ENCODE measurements at places on chromosomes 7 and 10. TPM values are rescaled to one million over a fixed set of nuclear protein-coding genes. Genes with fewer than 3 reads are reported as not detected.
A peak's percentile ranks its signal among the peaks of the same experiment; 100 is the strongest.

The INHBA gene
- 70.2 TPM for total RNA-seq

GRCh38 chr7:158030566-158030965 is 557.1 kb downstream of the PTPRN2 start:
- H3K27ac ChIP-seq: no peak overlapping the region
- no peaks in the 10 kb centered on the region for H3K36me3 ChIP-seq
- peak; percentile 44 for DNase-seq
- no peaks in the 10 kb centered on the region for H3K27me3 ChIP-seq
- H3K4me1 ChIP-seq: no peaks in the 10 kb centered on the region

DNA sequence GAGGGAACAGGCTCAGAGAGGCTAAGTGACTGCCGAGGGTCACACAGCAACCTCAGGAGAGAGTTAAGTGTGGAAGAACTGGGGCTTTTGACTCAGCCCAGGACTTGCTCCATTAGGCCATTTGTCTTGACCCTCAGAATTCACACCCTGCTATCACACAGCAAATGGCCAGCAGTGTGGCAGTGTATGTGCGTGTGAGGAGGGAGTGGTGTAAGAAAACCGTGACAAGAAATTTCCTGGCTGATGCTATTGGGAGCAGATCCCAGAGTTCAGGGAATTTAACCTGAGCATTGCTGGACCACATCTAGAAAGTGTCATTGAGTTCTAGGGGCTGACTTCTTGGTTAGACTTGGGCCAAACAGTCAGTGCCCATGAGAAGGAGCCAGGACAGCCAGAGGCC is 18.4 kb downstream of the VWA2 start:
- peak overlapping the region; percentile 12 for H3K27ac ChIP-seq
- H3K4me3 ChIP-seq: no peak overlapping the region
- H3K4me1 ChIP-seq: peaks cover 26% of the 10 kb centered on the region
- H3K27me3 ChIP-seq: no peaks in the 10 kb centered on the region
- no peak for DNase-seq

GRCh38 chr7:148481147-148481526 is 109.4 kb upstream of the C7orf33 start:
- H3K36me3 ChIP-seq: no peaks in the 10 kb centered on the region
- no peak for DNase-seq
- no peak overlapping the region for H3K27ac ChIP-seq
- no peaks in the 10 kb centered on the region for H3K4me1 ChIP-seq
- H3K27me3 ChIP-seq: no peaks in the 10 kb centered on the region
